ENCODE measurements at places on chromosomes 16 and 17.
A peak's percentile ranks its signal among the peaks of the same experiment; 100 is the strongest.

GRCh38 chr17:8629371-8630226, 926 bp downstream of the MYH10 start:
- DNase-seq: peak; percentile 29

GRCh38 chr17:7235693-7236665, 1.7 kb upstream of the DVL2 start:
- DNase-seq: no peak

DNA sequence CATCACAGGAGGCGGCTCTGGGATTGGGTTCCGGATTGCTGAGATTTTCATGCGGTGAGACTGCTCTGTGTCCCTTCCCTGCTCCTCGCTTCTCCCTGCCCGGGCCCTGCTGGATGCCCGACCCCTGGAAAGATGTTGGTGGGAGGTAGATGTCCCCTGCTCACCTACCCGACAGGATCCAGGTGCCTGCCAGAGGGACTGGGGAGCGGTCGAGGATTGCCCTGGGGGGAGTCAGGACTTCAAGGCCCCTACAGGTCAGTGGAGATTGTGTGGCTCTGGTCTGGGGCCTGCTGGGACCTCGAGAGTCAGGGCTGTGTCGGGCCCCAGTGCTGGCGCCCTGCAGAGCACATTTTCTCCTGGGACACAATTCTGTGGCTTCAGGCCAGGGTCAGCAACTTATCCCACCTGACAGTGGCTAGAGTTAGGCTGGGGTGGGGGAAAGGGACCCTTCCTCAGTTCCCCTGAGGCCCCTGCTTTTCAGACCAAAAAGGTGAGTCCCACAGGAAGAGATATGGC, 3.3 kb downstream of the DECR2 start:
- DNase-seq: no peak

DNA sequence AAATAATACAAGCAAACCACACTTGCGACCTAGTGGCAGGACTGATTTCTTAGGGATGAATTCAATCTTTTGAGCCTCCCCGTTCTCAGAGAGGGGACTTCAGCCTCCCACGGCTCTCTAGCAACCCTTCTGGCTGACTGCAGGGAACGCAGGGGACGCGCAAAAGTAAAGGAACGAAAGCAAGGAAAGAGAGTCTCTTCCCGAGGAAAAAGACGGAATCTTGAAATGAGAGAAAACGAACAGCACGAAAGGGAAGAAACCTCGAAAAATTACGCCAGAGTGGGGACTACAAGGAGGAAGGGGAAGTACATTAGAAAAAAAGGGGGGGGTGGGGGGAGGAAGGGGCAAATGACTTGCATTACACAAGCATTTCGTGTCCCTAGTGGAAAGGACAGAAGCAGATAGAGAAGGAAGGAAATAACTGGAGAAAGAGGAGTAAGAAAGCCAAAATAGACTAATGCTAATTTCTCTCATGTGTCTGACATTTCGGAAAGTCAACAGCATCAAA, 1.2 kb downstream of the GRB2 start:
- peak; percentile 41 for DNase-seq

GRCh38 chr16:88762941-88763340, 22.1 kb downstream of the PIEZO1 start:
- DNase-seq: no peak

DNA sequence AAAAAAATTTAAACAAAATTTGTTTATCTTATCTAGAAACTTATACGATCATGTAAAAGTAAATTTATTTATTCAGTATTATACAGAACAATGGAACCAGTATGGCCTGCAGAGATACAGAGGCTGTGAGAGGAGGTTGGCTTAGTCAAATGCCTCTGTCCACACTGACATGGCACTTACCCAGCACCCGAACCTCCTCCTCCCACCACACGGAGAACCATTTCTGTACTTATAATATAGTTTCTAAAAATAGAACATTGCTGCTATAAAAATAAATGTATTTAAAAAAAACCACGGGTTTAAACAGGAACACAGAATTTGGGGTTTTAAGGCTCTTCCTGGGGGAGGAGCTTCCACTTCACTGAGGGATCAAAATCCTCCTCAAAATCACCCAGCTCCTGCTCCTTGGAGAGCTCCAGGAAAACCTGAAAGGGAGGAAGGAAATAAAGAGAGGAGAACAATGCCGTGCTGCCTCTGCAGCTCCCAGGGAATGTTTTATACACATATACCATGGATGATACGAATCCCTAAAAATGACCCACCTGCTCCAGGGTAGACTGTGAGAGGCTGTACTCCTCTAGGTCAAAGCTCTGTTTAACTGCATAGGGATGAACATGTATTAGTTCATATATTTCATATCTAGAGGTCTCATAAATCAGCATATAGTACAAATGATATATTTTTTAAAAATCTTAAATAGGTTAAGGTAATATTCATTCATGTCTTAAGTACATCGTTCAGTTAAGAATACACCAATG, 87.3 kb downstream of the ABCA8 start:
- DNase-seq: no peak

DNA sequence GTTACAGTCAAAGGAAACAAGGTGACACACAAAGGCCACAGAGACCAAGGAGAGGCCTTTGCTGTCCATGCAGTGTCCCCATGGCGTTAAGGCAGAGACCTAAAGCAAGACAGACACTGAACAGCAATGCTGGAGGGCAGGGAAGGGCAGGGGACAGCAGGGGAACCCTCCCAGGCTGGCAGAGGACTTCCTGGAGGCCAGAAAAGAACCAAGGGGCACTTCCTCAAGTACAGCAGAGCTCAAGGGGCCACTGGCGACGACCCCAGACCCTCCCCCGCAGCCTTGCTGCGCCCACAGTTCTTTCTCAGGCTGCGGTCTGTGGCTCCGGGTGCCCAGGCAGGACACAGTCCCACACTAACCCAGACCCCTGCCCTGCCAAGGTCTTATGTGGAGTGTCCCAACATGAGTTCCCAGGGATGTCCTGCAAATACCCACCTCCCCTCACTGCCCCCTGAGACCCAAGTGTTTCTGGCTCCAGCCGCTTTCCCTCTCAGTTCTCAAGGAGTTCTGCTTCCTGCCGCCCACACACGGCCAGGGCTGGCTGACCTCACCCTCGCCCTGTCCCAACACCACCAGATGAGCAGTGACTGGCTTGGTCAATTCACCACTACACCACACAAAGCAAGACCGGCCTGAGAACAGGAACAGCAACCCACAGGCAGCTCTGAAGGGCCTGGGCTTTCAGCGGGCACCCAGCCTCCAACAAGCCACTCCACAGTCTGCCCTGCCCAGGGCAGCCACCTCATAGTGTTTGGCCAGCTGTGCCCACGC, 4.2 kb downstream of the CLCN7 start:
- no peak for DNase-seq

DNA sequence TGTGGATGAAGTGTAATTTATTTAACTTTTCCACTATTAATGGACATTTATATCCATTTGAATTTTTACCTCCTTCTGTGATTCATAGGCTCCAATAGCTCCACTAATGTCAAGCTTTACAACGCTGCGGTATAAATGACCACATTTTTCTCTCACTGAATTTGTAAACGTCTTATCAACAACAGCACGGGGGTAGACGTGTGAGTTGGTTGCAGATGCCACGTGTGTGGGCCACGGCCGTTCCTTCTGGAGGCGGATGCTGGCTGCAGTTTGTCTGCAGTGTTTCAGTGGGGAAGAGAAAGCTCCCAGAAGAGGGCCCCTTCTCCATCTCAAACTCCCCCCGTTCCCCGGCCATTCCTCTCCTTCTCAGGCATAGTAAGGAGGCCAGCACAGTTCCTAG, 68.2 kb upstream of the XYLT1 start:
- no peak for DNase-seq

GRCh38 chr17:83057793-83058265, 21.6 kb upstream of the METRNL start:
- DNase-seq: no peak

DNA sequence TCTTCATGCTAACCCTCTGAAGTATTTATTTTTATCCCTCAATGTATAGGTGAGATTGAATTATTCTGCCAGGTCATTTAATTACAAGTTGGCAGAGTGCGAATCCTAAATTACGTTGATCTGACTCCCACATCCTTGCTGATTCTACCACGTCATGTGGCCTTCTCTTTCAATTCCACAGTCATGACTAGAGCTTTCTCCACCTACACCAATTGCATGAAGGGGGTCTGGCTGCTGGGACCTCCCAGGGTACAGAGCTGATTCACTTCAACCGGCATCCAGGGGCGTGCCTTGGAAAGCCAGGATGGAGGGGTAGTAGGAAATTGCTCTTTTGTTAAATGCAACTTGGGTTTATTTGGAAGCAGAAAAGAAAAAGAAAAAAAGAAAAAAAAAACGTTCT, 41.1 kb upstream of the CDH13 start:
- no peak for DNase-seq

GRCh38 chr16:57929250-57929649, 41.7 kb downstream of the CNGB1 start:
- no peak for DNase-seq

DNA sequence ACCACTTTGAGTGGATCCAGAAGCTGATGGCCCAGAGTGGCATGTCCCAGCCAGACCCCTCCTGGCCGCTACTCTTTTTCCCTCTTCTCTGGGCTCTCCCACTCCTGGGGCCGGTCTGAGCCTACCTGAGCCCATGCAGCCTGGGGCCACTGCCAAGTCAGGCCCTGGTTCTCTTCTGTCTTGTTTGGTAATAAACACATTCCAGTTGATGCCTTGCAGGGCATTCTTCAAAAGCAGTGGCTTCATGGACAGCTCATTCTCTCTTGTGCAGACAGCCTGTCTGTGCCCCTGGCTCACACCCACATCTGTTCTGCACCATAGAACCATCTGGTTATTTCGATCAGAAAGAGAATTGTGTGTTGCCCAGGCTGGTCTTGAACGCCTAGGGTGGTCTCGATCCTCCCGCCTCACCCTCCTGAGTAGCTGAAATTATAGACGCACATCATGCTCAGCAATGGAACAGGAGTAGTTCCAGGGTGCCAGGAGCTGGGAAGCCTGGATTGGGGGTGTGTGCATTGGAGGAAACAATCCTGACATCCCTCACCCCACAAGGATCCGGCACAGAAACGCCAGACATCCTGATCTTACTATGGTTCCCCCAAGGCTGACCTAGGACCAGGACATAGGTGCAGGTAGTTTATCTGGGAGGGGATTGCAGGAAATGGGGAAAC, 4.6 kb downstream of the PRSS21 start:
- no peak for DNase-seq

GRCh38 chr16:77430360-77430759, 4.5 kb downstream of the ADAMTS18 start:
- no peak for DNase-seq

GRCh38 chr16:81629034-81629802, 149.9 kb upstream of the PLCG2 start:
- DNase-seq: no peak

GRCh38 chr16:76162046-76162445, 115.2 kb upstream of the CNTNAP4 start:
- DNase-seq: no peak

- no peak for DNase-seq
Observed at GRCh38 chr17:49108318-49108717, 24.3 kb upstream of the B4GALNT2 start.

- DNase-seq: peak; percentile 90
Observed at GRCh38 chr17:31487648-31488263, 96.3 kb downstream of the RAB11FIP4 start.

- DNase-seq: no peak
Observed at GRCh38 chr17:6577686-6578263, 21.4 kb upstream of the PITPNM3 start.

DNA sequence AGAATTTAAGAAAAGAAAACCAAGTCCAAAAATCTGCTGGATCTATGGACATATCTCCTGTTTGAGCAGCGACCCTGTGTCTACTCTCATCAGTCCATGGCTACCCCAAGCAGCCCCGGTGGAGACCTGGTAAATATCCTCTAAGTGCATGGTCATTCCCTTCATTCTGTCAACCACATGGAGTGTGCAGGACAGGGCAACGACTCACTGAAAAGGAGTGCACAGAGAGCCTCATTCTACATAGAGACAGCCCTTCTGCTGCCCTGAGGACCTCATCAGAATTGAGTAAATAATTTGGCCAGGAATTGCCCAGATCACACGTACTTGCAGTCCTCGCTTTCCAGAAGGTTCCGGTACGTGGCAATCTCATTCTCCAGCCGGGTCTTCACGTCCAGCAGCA, 3.0 kb downstream of the KRT38 start:
- no peak for DNase-seq

DNA sequence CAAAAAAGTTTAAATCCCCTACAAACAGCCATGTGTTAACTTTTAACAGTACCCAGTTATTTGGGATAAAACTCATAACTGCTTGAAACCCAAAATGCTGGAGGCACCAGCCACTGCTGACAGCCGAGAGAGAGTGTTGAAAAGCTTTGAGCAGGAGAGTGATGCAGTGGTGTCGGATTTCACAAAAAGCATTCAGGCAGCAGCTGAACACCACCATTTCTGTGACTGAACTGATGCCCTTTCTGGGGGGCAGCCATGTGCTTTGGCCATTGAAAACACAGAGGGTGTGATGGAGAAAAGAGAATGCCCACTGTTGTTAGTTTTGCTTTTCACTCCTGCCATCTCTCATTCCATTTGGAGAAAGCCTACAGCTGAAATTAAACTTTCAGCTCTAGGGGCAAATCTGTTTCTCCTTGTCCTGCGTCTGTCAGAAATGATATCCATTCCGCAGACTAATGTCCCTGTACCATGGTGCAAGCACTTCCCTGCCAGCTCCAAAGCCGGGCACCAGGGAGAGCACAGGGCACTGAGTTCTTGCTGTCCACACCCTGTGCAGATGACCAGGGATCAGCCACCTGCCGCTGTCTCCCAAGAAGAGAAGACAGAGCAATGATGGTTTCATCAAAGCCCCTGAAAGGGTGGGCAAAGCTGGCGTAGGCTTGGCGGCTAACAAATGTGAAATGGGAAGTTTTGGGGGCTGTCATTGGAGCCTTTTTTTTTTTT, 16.6 kb upstream of the MLYCD start:
- no peak for DNase-seq

DNA sequence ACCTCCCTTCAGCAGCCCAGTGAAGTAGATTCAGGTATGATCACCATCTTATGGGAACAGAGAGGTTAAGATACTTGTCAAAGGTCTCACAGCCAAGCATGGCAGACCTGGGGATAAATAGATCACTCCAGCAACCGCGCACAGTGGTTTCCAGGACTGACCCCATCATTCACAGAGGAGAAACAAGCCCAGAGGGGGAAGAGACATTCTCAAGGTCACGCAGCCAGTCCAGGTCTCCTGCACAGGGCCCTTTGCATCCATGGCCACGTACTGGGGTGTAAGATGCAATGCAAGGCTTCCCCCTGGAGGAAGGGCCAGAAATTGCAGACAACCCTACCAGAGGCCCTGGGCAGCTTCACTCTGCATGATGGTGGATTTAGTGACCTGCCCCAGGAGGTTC, 19.9 kb downstream of the TLE7 start:
- DNase-seq: peak; percentile 47

DNA sequence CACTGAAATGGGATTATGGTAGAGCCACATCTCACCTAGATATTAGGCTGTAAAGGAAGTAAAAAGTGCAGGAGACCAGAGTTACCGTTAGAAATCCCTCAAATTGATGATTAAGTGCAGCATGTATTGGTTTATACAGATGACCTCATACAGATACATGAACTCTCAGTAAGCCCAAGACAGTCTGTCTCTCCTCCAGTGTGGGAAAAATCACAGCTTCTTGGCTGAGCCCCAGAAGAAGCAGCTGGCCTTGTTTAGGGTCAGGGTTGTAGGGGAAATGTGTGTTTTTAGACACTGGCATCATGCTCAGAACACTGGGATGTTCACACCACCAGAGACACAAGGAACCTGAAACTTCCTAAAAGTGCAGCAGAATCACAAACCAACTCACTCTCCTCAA, 135.9 kb downstream of the KATNIP start:
- no peak for DNase-seq
